Urothelium cell line (cell line): ENCODE measurements at places on chromosomes 4 and X.

DNA sequence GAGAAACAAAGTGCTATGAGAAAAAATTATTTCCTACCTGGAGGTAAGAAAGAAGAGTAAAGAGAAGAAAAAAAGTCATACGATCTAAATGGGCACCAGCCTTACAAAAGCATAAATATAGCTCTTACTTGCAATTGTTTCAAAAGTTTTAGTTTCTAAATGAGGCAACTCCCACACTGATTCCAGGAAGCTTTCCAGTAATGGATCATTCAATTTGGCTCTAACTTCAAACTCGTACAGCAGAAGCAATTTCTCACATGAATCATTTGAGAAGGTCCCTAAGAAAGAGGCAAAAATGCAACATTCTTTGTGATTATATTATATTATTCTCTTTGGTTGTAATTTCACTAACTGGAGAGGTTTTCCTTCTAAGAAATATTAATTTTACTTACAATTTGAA lies 109.9 kb downstream of the DLG3 start:
- DNase-seq, result no peak

DNA sequence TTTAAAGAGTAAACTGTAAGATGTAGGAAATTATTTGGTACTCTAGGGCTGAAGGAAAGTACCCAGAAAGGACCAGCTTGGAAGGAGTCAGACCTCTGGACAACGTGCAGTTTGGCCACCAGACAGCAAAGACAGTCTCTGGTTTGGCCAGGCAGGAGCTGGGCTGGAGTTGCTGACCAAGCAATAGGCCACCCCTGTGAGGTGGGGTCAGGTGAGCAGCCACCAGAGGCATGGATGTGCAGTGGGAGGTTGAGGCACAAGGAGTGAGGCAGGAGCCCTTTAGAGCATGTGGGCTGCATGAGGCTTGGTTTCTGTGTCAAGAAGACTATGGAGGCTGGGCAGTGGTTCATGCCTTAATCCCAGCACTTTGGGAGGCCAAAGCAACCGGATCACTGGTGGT lies 17.7 kb upstream of the MRFAP1 start:
- no peak for DNase-seq

- DNase-seq, result peak; percentile 34
These were observed 95.1 kb downstream of the USP9X start for GRCh38 chrX:41180194-41180908.

DNA sequence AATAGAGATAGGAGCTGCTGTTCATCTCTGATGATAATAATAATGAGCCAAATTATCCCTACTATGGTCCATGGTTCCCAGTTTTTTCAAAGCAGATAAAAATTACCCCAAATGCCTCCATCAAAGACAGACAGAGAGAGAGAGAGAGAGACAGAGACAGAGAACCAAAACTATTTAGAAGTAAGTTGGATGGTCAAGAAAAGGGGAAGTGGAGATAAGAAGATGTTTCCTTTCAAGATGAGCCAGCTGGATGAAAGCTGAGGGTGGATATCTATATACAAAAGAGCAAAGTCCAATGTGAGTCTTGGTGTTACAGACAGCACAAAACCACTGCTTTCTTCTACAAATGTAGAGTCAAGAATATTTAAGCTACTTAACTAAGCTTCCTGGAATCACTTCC lies 173.9 kb downstream of the GRIA3 start:
- no peak for DNase-seq

- peak; percentile 38 for DNase-seq
These were observed 490 bp upstream of the PDZD4 start for GRCh38 chrX:153830640-153831428.

DNA sequence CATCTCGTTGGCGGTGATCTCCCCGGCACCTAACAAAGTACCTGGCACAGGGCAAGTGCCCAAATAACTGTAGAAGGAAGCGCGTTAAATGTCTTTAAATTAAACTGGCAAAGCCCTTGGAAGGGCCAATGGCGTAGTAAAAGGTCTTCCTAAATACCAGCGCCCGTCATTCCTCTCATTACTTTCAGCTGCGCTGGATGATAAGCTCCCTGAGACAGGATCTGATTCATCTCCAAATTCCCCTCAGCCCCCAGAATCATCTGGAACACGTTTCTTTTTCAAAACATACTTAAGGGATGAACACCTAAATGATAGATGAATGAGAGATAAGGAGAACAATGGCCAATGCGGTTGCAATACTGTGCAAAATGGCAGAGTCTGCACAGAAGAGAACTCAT lies 95.1 kb downstream of the AFAP1 start:
- DNase-seq, result peak; percentile 19

- no peak for DNase-seq
These were observed 96.0 kb upstream of the NUDT6 start for GRCh38 chr4:123018396-123018775.

DNA sequence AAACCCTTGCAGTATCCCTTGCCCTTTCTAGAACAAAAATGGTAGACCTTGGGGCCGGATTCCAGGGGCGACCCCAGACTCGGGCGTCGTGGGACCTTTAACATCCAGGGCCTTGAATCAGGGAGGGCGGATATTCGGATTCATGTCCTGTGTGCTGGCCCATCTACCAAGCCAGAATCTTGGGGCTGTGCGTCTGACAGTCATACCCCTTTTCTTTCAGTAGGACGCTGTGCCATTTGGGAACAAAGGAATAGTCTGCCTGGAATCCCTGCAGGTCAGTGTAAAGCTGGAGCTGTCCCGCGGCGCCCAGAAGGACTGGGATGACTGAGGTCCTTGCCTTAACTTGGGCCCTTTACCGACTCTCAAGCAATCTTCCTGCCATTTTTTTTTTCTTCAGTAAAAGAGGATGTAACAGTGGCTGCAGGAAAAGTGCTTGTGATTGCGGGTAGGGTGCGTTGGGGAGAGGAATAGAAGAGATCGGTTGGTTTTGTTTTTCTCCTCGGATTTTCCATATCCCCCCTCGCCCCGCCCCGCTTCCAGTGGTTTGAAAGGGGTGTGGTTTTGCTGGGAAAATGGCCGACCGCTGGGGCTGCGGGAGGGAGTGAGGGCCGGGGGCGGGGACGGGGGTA lies 518 bp downstream of the ARMCX1 start:
- DNase-seq, result peak; percentile 65

DNA sequence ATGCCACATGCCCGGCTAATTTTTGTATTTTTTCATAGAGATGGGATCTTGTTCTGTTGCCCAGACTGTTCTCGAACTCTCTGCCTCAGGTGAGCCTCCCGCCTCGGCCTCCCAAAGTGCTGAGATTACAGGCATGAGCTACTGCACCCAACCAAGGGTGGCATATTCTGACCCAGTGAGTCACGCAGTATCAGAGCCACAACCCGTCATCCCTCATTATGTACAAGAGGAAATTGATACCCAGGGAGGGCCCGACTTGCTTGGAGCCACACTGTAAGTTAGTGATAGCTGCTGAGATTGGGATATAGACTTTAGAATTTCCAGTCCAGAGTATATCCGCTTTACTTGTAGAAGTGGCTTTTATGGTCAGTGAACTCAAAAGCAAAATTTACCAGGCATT lies 14.6 kb downstream of the CCKAR start:
- no peak for DNase-seq

DNA sequence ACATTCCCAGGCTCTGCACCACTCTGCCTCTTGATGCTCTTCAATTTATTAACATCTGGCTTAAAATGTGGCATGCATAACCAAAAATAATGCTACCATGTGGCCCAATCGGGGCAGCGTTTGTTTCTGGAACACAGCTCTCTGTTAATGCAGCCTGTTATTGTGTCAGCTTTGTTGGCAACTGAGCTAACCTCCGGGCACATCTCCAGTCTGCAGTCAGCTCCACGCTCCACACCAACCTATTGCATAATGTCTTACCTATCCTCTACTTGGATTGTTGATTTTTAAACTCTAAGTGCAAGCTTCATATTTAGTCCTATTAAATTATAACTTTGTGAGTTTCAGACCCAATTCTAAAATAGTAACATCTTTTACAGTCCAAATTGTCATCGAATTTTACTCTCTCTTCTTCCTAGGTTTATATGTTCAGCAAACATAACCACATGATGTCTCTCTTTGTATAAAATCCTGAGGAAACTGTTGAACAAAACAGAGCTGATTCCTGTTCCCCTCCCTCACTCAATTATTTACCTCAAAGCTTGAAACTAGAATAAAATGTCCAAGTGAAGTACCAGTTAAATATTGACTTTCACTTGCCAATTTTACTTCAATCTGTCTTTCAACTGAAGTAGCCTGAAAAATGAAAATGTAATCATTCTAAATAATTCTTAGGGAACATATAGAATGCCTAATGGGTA lies 92.2 kb upstream of the RAPGEF2 start:
- DNase-seq, result no peak

DNA sequence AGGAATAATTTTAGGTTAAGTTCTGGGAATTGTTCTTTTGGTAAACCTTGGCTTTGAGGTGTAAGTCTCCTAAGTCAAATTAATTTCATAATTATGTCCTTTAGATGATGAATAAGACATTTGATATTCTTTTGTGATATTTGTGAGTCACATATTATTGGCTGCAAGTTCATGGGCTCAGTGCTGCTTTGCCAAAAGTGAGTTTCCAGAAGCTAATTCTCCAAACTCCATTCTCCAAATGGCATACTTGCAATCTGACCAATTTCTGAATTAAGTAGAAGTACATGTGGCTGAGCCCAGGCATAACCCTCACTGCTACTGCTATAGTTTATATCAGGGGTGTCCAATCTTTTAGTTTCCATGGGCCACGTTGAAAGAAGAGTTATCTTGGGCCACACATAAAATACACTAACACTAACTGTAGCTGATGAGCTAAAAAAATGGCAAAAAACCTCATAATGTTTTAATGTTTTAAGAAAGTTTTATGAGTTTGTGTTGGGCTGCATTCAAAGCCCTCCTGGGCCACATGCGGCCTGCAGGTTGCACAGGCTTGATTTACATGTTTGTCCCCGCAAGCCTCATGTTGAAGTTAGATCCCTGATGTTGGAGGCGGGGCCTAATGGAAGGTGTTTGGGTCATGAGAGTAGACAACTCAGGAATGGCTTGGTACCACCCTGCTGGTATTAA lies 196.1 kb downstream of the ZNF330 start:
- DNase-seq, result no peak

DNA sequence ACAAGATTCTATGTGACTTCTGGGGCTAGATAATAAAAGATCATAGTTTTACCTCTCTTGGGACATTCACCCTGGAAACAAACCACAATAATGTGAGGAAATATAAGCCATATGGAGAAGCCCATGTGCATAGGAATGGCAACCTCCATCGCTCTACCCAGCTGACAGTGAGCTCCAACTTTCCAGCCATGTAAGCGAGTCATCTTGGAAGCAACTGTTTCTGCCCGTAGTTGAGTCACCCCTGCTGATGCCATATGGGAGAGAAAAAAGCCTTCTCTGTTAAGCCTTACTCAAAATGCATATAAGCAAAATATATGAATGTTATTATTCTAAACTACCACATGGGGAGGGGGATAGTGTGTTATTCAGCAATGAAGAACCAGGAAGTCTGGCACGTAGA lies 31.4 kb upstream of the RELL1 start:
- DNase-seq, result peak; percentile 63

DNA sequence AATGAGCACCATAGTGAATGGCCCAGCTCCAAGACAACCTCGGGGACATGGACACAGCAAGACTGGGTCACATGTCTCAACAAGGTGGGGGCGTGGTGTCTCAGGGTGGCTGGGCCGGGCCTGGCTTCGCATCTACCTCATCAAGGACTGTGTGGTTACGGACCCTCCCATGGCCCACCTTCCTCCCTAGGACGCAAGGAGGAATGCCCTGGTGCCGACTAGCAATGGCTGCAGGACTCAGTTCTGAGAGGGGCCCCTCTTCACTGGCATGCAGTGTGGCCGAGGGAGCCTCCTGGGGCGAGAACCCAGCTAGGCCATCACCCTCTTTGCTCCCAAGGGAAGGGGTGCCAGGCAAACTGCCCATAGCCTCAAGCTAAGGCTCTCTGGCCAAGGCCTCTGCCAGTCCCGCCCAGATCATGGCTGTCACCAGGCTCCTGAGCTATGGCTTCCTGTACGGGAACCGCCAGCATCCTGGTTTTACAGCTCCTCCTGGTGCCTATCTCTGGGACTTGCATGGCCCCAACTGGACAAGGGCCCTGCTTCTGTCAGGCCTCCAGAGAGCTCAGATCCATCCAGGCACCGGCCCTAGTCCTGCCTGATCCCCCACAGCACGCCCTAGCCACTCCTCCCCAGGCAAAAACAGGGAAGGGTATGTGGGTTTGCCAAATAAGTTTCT lies 218.0 kb upstream of the AGTR2 start:
- no peak for DNase-seq

DNA sequence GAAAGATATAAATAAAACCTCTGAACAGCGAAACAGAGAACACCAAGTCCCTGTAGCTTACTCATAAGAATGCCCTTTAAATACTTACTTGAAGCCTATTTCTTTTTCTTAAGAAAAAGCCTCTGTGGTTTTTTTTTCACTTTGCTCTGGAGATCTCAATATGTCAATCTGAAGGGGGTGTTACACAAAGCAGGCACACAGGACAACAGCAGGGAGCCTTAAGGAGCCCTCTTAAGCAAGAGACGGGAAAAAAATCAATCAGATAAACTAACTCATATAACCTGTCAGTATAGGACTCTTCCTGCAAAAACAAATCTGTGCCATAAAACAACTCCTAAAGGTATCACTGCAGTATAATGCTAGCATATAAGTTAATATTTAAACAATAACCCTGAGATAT lies 611.1 kb upstream of the ATOH1 start:
- no peak for DNase-seq

DNA sequence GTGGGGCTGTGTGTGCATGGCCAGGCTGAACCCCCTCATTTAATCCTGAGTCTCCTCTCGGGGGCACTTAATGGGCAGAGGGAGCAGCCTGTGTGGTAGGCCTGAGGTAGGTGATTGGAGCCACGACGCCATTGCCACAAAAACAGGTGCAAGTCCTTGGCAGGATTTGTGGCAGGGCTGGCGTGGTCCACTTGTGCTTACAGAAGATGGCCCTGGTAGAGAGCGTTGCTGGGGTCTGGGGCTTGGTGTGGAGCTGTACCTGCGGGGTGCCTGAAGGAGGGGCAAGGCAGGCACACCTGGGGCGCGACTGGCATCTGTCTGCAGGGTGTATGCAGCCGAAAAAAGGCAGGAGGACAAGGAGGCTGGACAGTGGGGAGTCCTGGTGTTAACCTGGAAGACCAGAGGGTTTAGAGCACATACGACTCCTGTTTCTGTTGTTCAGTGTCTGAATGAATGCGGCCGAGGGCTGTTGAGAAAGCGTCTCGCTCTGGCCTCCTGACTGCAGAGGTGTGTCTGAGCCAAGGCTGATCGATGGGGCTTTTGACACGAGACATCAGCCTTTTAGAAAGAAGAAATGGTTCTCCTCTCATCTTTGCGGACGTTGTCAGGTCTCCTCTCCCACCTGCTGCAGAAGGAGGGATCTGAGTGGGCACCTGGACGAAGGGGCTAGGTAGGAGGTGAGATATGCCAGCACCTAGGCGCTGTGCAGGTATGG lies 52.0 kb downstream of the TBC1D14 start:
- no peak for DNase-seq

DNA sequence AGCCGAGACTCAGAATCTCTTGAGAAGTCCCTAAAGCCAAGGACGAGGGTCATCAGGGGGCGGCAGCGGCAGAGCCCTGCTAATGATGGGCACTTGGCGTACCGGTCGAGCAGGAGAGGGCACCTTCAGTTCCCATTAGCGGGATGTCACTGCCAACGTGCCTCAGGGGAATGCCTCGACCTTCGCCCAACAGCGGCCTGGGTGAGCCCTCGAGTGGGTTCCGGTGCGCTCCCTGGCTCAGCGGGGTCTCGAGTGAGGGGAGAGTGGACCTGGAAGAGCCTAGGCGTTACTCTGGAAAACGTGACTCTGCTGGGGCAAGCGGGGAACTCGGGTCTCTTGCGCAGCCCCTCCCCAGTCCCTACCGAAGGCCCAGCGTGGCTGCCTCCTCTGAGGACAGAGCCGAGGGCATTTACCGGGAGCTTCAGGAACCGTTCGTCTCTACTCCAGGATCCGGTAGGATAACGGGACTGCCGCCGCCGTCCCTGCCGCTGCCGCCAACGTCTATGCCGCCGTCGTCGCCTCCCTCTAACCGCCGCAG lies 36.9 kb downstream of the PGRMC1 start:
- no peak for DNase-seq
